ENCODE measurements at places on chromosomes 16 and 17.

DNA sequence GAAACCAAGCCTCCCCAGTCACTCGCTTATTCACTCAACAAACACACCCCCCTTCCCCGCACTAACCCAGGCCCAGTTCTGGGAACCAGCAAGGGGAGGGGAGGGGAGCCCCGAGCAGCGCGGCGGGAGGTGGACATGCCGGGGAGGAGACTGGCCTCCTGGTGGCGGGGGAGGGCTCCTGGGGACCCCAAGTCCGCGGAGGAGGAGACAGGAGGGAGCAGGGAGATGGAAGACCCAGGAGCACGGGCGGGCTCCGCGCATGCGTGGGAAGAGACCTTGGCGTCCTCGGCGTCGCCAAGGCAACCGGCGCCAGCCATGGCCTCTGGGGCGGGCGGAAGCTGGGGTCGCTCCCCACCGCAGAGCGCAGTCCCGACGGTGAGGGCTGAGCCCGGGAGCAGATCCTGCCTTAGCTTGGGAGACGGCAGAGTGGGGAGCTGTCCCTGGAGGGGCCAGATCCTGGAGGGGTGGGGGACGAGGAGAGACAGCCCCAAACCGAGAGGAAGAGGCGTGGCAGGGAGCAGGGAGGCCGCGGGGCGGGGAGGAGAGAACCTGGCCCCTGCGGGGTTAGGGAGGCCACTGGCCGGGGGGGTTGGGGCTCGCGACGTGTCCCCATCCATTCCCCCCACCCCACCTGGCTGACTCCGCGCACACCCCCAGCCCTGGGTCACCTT is at the start of gene PRR29:
PRR29 (plus strand) TSS at position 302 of the 671 bp plus-strand sequence; CDS start at position 316, 14 bp downstream.
- DNase-seq: no peak

DNA sequence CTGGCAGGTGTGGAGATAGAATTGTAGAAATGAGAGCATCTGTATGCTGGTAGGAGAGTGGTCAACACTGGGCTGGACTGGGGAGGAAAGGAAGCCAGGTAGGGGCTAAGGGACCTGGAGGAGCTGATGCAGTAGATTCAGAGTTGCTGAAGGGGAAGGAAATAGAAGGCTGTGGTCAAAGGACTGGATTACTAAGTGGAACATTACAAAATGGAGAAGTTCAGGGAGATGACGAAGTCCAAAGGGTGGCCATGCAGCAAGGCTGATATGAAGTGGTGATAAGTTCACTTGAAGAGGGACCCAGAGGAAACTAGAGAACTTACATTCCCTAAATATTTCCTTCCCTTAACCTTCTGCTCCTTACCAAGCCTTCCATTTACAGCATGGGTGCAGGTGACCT is 8.6 kb upstream of the CCL2 start:
- no peak for DNase-seq

GRCh38 chr16:66121466-66121865 is 245.0 kb upstream of the CDH5 start:
- DNase-seq: no peak

- no peak for DNase-seq
Observed at GRCh38 chr16:68972013-68972412, 128.7 kb downstream of the TANGO6 start.

DNA sequence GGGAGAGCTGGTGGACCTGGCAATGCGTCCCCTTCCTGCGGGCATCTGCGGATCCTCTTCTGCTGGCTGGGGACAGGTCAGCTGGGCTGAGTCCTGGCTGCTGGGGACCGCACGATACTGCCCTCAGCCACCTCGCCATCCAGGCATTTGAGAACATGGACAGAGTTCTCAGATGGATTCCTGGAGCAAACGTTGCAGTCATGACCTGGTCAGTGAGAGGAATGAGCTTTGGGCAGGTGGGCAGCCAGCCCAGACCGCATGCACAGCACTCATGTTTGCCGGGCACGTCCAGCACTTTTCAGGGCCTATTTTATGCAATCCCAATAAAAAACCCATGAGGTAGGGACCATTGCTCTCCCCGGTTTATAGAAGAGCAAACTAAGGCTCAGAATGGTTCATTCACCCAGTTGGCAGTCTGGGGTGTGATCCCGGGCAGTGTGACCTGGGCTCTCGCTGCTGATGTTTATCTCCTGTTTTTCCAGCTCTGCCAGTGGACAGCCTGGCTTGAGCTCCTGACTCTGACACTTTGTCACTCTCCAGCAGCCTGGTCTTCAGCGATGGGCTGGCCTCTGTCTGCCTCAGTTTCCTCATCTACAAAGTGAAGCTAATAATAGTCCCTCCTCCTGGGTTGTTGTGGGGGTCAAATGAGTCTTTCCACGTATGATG is 294.7 kb downstream of the IRF8 start:
- DNase-seq: no peak

DNA sequence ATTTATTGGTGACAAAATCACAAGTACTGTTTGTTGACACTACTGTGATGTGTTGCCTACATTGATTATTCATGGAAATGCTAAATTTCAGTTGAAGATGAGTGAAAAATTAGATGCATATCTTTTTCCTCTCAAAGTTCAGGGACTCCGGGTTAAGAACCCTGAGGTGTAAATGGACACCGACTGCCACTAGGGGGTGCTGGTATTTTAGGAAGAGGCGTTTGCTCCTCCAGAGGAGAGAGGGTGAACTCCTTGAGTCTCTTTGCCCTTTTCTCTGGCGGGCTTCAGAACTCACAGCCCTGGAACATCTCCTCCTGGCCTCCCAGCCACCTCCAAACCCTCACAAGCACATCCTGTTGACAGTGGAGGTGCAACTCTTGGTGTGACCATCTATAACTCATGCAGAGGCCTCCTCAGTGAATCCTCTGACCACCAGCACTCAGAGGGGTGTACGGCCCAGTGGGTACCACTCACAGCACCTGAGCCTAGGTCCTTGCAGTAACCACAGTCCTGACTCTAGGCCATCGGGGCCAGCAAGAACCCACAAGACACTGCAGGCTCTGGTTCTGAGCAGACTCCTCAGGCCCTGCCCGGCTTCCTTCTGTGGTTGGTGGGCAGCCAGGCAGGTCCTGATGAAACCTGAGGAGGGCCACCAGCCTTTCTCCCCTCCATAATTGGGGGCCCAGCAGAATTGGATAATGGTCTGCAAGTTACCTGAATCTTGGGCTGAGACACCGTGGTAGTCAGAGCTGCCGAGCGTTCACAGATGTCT is 26.2 kb upstream of the PIK3R5 start:
- DNase-seq: peak; percentile 58

- DNase-seq: no peak
Observed at GRCh38 chr17:59493867-59494266, 71.5 kb upstream of the DHX40 start.

- DNase-seq: no peak
Observed at GRCh38 chr17:4304417-4305027, 40.7 kb upstream of the ANKFY1 start.

DNA sequence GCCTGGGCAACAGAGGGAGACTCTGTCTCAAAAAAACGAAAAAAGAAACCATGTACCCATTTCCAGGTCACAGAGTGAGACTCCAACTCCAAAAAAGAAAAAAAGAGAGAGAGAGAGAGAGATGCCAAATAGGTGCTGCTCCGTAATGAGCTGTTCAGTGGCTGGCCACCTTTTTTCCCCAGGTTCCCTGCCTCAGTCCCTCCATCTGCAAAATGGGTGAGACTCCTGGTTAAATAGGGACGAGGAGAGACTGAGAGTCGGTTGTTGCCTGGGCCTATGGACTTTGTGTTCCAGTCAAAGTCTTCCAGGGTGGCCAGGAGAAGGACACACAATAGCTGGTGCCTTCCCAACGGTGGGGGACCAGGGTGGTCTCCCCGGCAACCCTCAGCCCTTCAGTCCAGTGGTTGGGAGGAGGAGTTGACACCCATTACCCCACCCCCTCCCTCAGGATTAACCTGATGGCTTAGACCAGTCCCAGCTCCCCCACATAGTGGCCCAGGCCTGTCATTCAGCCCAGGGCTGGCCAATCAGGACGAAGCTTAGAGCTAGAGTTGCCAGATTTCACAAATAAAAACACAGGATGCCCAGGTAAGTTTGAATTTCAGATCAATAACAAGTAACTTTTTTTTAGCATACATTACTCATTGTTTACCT is 258.2 kb downstream of the PARN start:
- DNase-seq: no peak

DNA sequence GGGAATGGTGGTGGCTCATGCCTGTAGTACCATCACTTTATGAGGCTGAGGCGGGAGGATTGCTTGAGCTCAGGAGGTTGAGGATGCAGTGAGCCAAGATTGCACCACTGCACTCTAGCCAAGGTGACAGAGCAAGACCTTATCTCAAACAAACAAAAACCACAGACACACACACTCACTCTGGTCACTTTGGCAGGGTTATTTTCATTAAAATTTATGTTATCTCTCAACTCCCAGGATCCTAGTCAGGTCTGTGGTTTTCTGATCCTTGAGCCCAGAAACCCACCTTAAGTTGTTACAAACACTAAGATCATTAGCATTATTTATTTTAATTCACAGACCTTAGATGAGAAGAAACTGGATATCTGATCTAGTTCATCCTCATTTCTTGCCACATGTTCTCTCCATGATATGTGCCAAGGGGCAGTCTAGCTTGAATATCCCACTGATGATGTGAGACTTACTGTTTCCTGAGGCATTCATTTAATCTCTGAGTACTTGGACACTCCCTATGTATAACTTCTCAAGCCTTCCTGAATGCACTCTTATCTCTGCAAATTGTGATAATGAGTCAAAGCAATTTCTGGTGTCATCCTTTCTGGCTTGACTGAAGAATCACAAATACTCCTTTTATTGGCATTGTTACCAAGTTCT is 9.6 kb downstream of the ABHD15 start:
- no peak for DNase-seq

GRCh38 chr16:68255712-68256111 is 8.6 kb upstream of the SLC7A6 start:
- DNase-seq: no peak

Measured in amniotic stem cell (primary cell).